ENCODE measurements at places on chromosomes 5 and 9. TPM values are rescaled to one million over a fixed set of nuclear protein-coding genes. Genes with fewer than 3 reads are reported as not detected.

DNA sequence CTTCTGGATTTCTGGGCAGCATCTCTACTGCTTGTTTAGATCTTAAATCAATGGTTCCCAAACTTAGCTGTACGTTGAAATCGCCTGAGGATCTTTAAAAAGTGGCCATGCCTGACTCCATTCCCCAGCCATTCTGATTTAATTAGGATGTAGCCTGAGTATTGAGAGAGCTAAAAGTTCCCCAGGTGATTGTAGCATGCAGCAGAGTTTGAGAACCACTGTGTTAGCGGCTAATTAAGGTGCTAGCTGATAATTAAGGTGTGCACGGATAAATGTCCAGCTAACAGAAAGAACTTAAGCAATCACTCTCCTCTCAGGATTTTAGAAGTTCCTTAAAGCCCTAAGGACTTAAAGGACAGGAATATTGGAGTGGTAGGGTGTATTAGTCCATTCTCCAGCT lies 89.1 kb downstream of the NMUR2 start:
- no peak for DNase-seq

DNA sequence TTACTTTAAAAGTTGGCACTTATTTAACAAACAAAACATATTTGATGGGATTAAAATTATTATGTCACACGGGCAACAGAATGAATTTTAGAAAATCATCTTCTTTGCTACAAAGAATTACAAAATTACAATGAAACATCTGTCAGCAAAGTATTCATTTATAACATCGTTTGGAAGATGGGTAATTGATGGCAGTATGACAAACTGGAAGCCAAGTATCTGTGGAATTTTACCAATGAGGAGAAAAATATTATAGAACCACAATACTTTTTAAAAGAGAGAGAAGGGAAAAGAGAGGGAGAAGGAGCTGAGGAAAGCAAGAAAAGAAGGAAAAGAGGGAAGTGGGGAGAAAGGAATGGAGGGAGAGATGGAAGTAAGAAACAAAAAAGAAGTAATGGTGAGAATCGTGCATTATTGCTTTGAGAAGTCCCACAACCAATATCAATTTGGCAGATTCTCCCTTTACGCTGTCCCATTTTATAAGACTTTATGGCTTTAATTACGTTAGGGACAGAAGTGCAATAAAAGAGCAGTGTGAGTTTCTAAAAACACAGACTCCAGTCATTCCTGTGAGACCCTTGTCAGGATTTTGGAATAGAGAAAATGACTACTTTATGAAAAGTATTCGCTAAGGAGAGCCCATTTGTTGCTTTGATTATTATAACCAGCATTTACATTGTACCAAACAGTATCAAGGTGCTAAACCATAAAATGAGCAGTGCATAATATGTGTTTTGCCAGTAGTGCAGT lies 76.7 kb downstream of the LURAP1L start:
- DNase-seq: no peak

- DNase-seq: peak; percentile 72
Measured at GRCh38 chr5:80672140-80672736, 17.5 kb upstream of the DHFR start.

DNA sequence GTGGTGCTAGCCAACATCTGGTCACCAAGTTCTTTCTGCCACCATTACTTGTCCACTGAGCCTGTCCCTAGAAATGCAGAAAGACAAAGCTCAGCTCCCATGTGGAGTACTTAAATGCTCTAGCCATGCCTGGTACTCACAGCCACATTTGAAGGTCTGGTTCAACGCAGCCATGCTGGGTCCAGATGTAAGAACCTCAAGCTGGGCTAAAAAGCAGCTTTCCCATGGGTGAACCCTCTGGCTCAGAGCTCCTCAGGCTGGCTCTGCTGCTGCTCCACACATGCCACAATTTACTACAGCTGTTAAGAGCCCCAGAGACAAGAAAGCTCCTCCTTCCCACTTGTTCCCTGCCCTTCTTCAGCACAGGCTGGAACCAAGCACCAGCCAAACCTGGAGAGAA lies 97.1 kb upstream of the LRRTM2 start:
- DNase-seq: peak; percentile 17

GRCh38 chr9:120481248-120481647 lies 98.7 kb downstream of the CDK5RAP2 start:
- DNase-seq: peak; percentile 34

- no peak for DNase-seq
Measured at GRCh38 chr5:107463731-107464130, 207.0 kb downstream of the EFNA5 start.

DNA sequence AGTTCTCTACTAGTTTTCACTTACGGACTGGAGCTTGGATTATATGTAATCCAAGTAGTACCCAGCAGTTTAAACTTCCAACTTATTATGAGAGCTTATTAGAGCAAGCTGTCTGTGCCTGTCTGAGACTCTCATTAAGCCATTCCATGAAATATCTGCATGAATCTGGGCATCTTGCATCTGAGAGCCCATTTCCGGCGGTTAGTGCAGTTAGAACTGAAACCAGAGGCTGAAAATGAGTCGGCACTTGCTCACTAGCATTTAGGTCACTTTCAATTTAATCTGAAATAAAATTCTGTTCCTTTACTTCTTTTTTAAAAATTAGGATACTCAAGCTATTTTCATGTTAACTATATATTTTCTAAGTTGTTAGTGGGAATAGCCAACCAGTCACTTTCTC lies 102.2 kb downstream of the MEGF10 start:
- DNase-seq: no peak

DNA sequence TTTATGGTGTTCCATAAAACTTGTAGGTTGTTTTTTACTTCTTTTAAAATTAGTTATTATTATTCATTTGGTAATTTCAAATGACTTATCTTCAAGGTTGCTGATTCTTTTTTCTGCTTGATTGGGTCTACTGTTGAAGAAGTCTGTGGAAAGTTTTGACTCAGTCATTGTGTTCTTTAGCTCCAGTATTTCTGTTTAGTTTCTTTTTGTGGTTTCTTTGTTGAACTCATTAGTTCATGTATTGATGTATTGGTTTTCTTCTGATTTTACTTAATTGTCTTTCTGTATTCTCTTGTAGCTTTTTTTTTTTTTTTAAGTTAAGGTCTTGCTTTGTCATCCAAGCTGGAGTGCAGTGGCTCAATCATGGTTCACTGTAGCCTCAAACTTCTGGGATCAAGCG lies 345.4 kb upstream of the MEF2C start:
- no peak for DNase-seq

ESM1 gene
- total RNA-seq: 0.98 TPM

LRRC19 gene
- total RNA-seq: not detected

SPATA31C1 gene
- not detected for total RNA-seq

All from LHCN-M2 (cell line).